ENCODE measurements at places on chromosomes 12 and 14.

DNA sequence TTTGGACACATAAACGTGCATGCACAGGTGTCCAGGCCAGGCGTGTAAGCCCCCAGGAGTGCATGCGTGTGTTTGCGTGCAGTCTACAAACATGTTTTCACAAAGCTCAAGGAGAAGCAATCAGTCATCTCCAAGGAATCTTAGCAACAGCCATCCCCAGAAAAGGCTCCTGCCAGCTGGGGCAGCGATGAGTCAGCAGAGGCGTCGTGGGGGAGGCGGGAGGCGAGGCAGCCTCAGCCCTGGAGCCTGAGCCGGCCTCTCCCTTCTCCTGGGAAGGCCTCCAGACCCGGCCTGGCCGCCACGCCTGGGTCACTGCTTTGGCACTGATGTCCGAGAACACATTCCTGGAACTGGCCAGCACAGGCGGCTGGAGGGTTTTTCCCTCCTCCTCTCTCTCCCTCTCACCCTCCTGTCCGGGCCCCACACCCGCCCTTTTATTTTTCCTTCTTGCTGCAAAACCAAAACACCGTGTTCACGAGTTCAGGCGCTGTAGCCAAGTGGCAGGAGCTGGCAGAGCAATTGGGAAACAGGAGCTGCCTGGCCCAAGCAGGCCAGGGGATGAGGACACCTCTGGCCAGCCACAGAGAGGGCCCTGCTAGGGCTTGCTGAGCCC is 92.7 kb downstream of the LRRC74A start:
- no peak for DNase-seq

DNA sequence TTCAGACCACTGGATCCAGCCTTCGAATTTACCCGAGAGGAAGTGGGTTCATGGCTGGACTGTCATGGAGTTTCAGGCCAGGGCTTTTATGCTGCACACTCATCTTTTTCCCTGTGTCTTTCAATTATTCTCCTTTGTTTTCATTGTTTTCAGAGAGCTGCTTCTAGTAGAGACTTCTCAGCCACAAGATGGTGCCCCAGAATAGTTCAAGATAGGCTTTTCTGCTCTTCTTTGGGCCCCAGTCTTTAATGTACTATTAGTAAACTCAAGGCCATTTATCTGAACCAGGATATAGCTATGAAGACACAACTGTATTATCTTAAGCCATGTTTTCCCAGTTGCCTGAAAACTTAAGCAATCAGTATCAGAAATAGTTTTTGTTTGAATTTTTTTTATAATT is 30.4 kb upstream of the PSMA6 start:
- no peak for DNase-seq

- no peak for DNase-seq
These were observed 173.5 kb upstream of the KRR1 start for GRCh38 chr12:75684678-75685616.

DNA sequence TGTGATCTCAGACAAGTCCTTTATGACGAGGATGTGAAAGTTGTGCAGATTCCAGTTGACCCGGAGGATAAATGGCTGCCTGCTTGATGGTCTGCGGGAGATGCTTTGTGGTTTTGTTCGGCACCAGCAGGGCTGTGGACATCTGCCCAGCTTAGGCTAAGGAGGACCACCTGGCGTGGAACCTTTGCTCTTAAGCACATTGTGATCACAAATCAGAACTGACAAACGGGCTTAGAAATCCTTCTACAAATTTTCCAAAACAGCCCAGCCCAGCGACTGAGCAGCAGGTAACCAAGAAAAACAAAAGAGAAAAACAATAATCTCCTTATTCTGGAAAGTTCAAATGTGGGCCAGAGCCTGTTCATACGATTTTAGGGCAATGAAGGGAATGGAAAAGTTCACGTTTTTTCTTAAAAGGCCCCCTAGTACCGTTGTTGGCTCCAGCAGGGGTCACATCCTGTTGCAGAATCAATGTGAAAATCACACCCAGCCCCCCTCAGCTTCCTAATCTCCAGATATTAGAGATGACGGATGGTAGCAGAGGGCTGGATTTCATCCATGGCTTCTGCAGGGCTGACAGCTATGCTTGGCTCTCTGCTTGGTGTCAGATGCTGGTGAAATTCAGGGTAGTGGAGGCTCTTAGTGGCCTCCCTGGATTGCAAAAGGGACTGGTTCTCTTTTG is 81.1 kb upstream of the RFLNA start:
- no peak for DNase-seq

DNA sequence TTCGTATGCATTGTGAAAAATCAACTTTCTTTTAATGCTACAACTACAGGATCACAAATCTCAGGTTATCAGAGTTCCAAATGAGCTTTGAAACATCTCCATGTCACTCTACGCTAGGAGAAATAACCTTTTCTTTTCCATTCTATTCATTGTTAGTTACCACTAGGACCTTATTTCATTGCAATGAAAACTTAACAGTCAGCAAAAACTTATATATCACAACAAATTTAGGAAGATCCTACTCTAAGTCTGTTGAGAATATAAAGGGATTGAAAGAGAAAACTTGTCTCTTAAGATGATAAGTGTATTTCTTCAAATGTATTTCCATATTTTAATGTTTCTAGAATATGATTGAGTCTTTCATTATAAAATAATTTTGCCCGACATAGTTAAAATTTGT is 539.1 kb downstream of the TMTC2 start:
- no peak for DNase-seq

DNA sequence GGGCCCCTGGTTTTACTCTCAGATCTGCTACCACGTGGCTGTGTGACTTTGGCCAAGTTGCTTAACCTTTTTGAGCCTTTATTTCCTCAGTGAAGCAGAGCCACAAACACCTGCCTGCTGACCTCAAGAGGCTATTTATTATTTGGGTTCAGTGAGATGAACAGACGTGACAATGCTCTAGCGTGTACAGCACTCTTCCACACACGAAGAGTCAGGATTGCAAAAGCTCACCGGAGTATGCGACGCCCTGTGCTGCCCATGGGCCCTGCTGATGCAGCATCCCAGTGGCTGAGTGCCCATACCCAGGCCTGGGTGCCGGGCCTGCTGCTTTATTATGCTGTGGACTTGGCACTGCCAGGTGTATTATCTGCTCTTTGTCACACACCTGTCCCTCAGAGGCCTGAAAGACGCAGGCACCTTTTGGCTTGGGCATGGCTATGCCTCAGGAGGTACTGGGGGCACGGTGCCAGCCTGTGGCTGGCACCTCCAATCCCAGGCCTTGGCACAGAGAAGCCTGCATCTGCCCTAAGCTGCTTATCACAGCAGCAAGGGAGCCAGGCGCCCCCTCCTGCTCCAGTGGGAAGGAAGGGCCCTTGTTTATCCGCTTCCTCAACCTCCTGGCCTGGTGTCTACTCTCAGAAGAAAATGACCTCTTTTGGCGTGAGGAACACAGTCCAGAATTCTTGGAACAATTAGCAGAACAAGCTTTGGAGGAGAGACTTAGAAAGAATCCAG is 22.3 kb upstream of the TC2N start:
- no peak for DNase-seq

GRCh38 chr12:123608182-123608581 is 6.3 kb downstream of the DDX55 start:
- no peak for DNase-seq

GRCh38 chr12:68138480-68138879 is 21.1 kb downstream of the IFNG start:
- no peak for DNase-seq

DNA sequence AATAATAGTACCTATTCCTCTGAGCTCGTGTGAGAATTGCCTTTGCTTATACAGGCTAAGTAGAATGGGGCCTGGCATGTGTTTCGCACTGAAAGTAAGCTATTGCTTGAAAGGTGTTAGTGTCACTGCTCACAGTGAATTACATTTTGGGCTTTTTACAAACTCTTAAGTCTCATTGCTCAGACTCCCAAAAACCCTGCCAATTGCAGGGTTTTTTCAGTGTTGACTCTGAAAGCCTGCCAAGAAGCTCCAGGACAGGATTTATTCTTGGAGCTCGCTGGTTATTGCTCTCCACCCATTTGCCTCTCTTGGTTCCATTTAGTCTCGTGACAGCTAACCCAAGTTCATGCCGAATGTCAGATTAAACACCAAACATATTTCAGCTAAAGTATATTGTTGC is 39.8 kb downstream of the NOPCHAP1 start:
- DNase-seq = peak; percentile 58

DNA sequence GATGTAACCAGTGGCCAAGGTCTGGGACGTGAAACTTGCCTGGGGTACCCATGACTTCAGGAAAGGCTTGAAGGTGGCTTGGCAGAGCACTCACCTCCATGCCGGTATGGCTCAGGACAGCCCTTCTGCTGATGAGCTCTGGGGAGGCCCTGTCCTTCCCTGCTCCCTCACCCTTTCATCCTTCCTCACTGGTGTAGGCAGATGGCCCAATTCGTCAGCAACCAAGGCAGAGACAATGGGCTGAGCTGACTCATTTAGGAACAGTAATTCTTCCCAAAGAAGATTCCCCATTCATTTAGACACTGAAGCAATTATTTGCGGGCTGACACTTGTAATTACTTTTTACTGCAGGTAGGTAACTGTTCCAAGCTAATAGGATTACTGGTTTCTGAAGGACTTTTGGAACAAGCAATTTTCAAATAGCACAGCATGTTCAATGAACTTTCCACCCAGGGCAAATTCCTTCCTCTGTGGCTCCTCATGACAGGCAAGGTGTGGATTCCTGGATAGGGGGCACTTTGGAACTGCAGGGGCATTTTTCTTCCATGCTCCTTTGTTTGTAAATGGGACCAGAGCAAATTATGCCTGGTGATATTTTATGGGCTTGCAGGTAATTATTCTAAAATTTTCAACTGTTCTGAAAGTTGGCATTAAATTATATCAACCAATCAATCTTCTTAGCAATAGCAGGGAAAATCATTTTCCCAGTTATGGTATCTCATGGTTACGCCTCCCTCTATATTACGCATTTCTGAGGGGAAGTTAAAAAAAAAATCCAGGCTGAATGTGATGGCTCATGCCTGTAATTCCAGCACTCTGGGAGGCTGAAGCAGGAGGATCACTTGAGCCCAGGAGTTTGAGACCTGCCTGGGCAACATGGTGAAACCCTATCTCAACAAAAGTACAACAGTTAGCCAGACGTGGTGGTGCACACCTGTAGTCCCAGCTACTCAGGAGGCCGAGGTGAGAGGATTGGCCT is 24.1 kb upstream of the NRDE2 start:
- DNase-seq = no peak

DNA sequence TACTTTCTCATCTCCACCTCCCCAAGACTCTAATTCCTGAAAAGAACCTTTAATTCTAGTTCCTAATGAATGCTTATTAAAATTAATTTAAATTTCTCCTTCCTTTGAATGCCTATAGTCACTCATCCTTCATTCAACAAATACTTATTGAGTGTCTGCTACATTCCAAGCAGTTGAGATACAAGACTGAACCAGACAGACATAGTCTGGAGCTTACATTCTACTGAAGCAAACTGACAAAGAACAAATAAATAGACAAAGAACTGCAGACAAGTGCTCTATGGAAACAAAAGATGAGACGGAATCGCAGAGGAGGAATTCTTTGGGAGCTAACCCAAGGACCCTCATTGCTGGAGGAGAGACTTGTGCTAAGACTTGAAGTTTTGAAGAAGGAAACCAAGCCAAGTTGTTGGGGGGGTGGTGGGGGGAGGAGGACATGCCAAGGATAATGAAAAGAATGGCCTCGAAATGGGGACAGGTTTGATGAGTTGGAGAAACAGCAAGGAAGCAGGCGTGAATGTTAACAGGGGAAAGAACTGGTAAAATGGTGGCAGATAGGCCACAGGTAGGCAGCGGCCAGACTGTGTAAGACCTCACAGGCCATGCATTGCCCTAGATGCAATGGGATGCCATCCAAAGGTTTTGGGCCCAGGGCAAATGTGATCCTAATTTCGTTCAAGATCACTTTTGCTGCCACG is 9.7 kb upstream of the TDG start:
- DNase-seq = no peak

- DNase-seq = peak; percentile 62
These were observed 37.8 kb downstream of the PAH start for GRCh38 chr12:102879144-102879763.

DNA sequence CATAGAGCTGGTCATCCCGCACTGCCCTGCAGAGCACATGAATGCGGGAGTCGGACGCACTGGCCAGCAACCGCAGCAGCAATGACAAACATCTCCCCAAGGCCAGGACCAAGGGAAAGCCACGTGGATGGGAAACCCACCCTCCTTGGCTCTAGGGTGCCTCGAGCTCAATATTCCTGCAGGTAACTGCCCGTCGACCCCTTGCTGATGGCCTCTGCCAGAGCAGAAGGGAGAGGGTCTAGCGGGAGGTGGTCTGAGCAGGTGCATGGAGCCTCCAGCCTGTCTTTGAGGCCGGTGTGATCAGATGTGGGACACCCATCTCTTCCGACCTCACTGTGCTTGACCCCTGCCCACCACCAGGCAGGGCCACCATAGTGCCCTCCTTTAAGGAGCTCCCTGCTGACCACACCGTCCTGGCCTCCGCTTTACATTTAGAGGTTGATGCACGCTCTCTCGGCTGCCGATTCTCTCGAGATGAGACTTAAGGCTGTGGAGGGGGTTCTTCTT is 89.7 kb downstream of the PIWIL1 start:
- DNase-seq = no peak

DNA sequence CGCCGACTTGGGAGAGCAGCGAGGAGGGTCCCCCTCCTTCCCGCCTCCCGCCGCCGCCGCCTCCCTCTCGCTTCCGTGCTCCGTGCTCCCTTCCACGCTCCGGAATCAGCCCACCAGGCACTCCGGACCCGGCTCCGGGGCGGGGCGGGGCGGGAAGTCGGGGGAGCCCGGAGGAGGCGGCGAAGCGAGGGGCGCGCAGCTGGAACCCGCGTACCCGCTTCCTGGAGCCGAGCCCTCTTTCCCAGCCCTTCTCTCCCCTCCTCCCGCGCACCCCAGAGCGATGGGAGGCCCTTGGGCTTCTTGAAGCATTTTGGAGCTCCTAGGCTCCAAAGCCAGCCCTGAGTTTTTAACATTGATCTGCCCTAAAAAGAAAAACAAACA is at the start of gene SYNDIG1L:
Gene SYNDIG1L (minus strand): TSS at position 9 of the 381 bp plus-strand sequence. CDS start 16,466 bp downstream, outside the sequence.
- DNase-seq = no peak

- no peak for DNase-seq
These were observed 64.5 kb upstream of the STK38L start for GRCh38 chr12:27179400-27180214.

DNA sequence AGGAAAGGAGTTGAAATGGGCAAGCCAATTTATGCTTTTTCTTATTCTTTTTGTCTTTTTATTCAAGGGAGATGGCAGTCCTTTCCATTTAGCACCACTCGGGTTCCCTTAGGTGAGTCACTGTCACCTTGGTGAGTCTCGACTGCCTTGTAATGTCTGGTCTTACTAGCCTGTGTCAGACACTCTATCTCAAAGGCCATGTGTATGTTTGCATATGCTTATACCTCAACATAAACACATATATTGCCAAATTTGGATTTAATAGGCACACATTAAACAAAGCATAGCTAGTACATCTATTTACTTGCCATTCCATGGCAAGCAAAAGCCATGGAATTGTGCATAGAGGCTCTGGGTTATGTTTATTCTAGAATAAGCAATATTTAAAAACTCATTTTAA is 624.9 kb upstream of the FOXG1 start:
- no peak for DNase-seq

- no peak for DNase-seq
These were observed 53.1 kb downstream of the RERG start for GRCh38 chr12:15168026-15168678.

- no peak for DNase-seq
These were observed 47.4 kb upstream of the DICER1 start for GRCh38 chr14:95204705-95205104.

Data from left renal cortex interstitium (tissue), 4 donors.